MG63 (cell line): ENCODE measurements at places on chromosomes 5 and 9. TPM values are rescaled to one million over a fixed set of nuclear protein-coding genes. Genes with fewer than 3 reads are reported as not detected.

Gene NEUROG1
- total RNA-seq: not detected in 2 replicates

Gene KIAA0825
- 0.92 and 3.1 TPM in 2 replicates for total RNA-seq

Gene CACNA1B
- total RNA-seq: not detected in 2 replicates

Gene KCNN2
- not detected in 2 replicates for total RNA-seq

Gene TNFSF15
- total RNA-seq: 0.20 and 0.42 TPM in 2 replicates

Gene ANKRD18A
- total RNA-seq: 0.07 TPM in 1 of 2 replicates, not detected in the other

Gene CTNND2
- 0.13 TPM in 1 of 2 replicates, not detected in the other for total RNA-seq

Gene PDCD1LG2
- total RNA-seq: 0.82 and 1.1 TPM in 2 replicates

Gene SNX18
- 40.1 and 41.3 TPM in 2 replicates for total RNA-seq

Gene NOTCH1
- total RNA-seq: 4.4 and 4.7 TPM in 2 replicates

Gene SPATA31A3
- not detected in 2 replicates for total RNA-seq

Gene RLN1
- total RNA-seq: not detected in 2 replicates

Gene PFN3
- not detected in 2 replicates for total RNA-seq

Gene PCDHB3
- not detected in 2 replicates for total RNA-seq

Gene FSTL4
- not detected in 2 replicates for total RNA-seq

Gene ACER2
- 1.1 and 2.2 TPM in 2 replicates for total RNA-seq

Gene CDH12
- total RNA-seq: not detected in 2 replicates

Gene NME5
- total RNA-seq: not detected in 2 replicates

Gene CAST
- 136 and 150 TPM in 2 replicates for total RNA-seq

Gene SLC36A3
- not detected in 2 replicates for total RNA-seq

Gene PCDHGA7
- 0.07 and 0.67 TPM in 2 replicates for total RNA-seq

Gene LTC4S
- total RNA-seq: 1.7 TPM in 1 of 2 replicates, not detected in the other

Gene HINT1
- total RNA-seq: 515 and 863 TPM in 2 replicates

Gene BTNL8
- not detected in 2 replicates for total RNA-seq

Gene HMGCS1
- 19.5 and 22.1 TPM in 2 replicates for total RNA-seq

Gene ARID3C
- total RNA-seq: 0.16 TPM in 1 of 2 replicates, not detected in the other

Gene NOXA1
- total RNA-seq: not detected in 2 replicates

Gene HK3
- total RNA-seq: not detected in 2 replicates

Gene CDX1
- 0.07 TPM in 1 of 2 replicates, not detected in the other for total RNA-seq

Gene PPP2R2B
- 3.9 and 9.1 TPM in 2 replicates for total RNA-seq

Gene DBN1
- 245 and 334 TPM in 2 replicates for total RNA-seq

Gene KLF9
- total RNA-seq: 2.1 and 5.5 TPM in 2 replicates

Gene GAS1
- 6.5 and 12.4 TPM in 2 replicates for total RNA-seq

Gene PKD2L2
- total RNA-seq: not detected in 2 replicates

Gene SLC6A18
- total RNA-seq: not detected in 2 replicates

Gene C9orf152
- not detected in 2 replicates for total RNA-seq

Gene PCSK5
- total RNA-seq: 0.13 TPM in 1 of 2 replicates, not detected in the other

Gene BASP1
- 543 and 644 TPM in 2 replicates for total RNA-seq

Gene FAM200C
- total RNA-seq: 4.9 and 6.3 TPM in 2 replicates

Gene CPLANE1
- total RNA-seq: 5.2 and 6.5 TPM in 2 replicates

Gene LHX6
- not detected in 2 replicates for total RNA-seq

Gene FAM221B
- not detected in 2 replicates for total RNA-seq

Gene WHRN
- 1.9 and 2.1 TPM in 2 replicates for total RNA-seq

Gene CCT5
- total RNA-seq: 976 and 1,634 TPM in 2 replicates

Gene TAL2
- not detected in 2 replicates for total RNA-seq
